Hindlimb muscle (tissue), 1 donor: ENCODE measurements at places on chromosomes 2 and 18. TPM values are rescaled to one million over a fixed set of nuclear protein-coding genes. Genes with fewer than 3 reads are reported as not detected.
A peak's percentile ranks its signal among the peaks of the same experiment; 100 is the strongest.

GRCh38 chr18:62399781-62400308 is 74.7 kb downstream of the TNFRSF11A start:
- no peak for DNase-seq

SCN1A gene
- 0.25 TPM for polyA plus RNA-seq

GRCh38 chr2:160606341-160606740 is 112.7 kb upstream of the RBMS1 start:
- no peak for DNase-seq

GRCh38 chr2:145012214-145012670 is 492.3 kb upstream of the ZEB2 start:
- no peak for DNase-seq

DNA sequence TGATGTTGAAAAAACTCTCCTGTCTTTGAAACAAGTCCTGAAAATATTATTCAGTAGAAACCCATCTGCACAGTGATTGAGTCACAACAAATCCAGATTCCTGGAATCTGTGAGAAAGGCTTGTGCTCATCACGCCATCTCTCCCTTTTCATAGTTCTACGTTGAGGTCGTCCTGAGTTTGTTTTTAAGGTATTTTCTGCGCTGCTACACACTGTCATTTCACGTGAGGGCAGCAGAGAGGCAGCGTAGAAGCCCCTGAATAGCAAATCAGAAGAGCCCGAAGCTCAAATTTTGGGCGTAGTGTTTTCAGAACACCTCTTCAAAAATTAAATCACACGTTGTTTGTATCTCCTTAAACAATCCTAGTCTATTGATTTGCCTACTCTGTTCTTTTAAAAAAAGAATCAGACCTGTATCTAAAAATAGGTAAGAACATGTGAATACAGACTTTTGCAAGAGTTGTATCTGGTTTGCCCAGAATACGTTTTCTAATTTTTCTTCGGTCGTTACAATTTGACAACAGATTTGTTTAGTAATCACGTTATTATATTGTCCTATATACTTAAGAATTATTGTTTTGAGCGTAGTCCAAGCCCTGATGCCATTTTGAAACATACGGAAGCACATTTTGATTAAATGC is 61.6 kb upstream of the SLC38A11 start:
- DNase-seq: no peak

GRCh38 chr2:128589681-128590080 is 271.0 kb upstream of the HS6ST1 start:
- no peak for DNase-seq

DNA sequence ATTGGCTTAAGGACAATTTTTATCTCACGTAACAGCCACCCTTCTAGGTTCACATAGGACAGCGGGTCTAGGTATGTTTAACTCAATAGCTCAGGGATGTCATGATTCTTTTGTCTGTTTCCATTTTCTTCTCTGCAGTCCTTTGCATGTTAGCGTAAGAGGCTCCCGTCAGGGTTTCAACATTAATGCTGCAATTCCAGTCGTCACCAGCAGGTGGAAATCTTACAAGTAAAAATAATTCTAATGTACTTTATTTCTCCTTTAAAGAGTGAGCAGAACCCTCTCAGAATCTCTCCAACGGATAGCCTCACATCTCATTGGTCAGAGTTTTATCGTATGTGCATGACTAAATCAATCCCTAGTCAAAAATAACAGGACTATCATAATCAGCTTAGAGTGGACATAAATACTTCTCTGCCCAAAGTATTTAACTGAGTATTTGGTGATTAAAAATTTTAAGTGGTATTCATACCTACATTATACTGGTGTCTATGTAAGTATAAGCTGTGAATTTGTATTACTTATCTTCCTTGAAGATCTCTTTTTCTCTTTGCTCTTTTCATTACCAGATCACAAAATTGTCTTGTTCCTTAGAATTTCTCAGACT is 487.2 kb upstream of the GCFC2 start:
- DNase-seq: peak; percentile 63

DNA sequence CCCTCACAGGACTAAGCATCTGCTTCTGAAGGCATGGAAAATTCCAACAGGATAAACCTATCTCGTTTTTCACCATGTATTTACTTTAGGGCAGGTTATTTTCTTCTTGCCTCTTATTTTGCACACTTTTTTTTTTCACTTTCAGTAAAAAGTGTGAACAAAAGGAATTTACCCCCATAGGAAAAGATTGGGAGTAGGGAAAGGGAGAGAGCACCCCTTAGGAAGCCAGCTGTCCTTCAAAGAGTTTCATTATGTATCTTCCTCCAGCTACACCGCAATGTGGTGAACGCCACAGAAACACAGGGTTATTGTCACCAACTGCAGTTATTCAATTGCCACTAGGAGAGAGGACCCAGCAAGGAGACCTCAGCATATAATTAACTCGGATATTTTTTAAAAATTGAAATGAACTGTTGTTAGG is 286.2 kb upstream of the VRK2 start:
- DNase-seq: no peak

- DNase-seq: no peak
Measured at GRCh38 chr18:27994571-27994970, 182.4 kb downstream of the CDH2 start.

IFIH1 gene
- 2.8 TPM for polyA plus RNA-seq
